DMS79 (cell line): ENCODE measurements at places on chromosomes 16 and 17.

DNA sequence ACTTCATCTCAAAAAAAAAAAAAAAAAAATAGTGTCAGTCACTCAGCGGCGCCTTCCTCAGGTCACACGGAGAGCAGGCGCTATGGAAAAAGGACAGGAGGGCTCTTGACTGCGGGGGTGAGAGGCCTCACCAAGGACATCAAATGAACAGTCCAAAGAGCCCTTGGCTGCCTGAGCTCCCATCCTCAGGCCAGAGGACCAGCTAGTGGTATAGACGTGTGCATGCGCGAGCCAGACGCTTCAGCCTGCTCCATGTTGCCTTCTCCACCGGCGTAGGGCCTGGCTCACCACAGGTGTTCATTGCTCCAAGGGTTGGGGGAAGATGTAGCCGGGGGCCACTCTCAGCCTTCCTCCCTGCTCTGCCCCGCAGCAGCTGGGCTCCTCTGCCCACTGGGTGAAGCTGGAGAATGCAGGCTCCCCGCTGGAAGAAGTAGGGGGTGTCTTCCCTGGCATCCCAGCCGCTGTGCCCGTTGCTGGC, 65.8 kb upstream of the PLCG2 start:
- no peak for DNase-seq

GRCh38 chr16:55370762-55371482, 46.9 kb downstream of the IRX6 start:
- no peak for DNase-seq

GRCh38 chr17:43702637-43703036, 40.9 kb upstream of the MEOX1 start:
- DNase-seq = no peak

DNA sequence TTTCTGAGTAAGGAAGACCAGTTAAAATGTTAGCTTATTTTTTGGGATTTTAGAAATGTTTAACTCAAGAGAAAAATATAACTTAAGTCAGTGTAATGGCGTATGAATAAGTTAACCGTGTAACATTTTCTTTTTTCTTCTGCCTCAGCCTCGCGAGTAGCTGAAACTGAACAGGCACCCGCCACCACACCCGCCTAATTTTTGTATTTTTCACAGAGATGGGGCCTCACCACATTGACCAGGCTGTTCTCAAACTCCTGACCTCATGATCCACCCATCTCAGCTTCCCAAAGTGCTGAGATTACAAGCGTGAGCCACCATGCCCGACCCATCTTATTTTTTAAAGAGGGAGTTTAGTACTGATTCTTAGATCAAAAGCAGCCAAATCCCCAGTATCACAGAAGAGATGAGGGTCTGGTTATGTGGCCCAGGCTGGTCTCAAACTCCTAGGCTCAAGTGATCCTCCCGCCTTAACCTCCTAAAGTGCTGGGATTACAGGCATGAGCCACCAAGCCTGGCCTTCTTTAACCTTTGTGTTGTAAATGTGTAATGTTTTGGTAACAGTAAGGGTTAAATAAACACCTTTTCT, 16.8 kb downstream of the PITPNC1 start:
- no peak for DNase-seq

GRCh38 chr16:14249291-14250032, 178.3 kb downstream of the MRTFB start:
- DNase-seq = no peak

- no peak for DNase-seq
These were observed 47.8 kb downstream of the PITPNM3 start for GRCh38 chr17:6508519-6509030.

- no peak for DNase-seq
These were observed 199.5 kb downstream of the SNX29 start for GRCh38 chr16:12176051-12176450.

DNA sequence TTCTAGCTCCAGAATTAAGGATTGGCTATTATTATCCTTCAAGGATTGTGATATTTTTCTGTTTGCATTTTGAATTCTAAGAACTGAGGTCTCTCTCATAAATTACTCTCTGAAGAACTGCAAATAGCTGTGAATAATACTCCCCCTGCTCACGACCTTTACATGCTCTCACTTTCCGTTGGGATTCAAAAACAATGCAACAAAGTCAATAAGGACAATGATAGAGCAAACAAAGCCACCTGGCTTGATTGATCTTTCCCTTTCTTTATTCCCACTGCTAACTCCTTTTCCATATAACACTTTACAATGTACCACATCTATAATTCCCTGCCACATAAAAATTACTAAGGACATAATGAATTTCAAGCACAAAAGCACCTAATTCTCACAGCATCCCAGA, 523.0 kb upstream of the CA10 start:
- DNase-seq = no peak

DNA sequence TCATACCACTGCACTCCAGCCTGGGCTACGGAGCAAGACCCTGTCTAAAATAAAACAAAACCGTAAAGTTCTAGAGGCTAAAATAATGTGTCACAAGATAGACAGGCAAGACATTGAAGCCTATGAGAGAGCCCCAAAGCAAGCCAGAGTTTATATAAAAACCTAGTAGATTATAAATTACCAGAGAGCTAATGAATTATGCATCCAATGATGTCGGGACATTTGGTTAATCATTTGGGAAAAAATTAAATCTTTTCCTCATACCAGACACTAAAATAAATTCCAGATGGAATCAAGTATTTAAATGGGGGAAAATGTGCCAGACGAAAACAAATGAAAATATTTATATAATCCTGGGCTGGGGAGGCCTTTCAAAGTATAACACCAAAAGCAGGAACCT, 24.2 kb downstream of the CCDC40 start:
- DNase-seq = no peak

DNA sequence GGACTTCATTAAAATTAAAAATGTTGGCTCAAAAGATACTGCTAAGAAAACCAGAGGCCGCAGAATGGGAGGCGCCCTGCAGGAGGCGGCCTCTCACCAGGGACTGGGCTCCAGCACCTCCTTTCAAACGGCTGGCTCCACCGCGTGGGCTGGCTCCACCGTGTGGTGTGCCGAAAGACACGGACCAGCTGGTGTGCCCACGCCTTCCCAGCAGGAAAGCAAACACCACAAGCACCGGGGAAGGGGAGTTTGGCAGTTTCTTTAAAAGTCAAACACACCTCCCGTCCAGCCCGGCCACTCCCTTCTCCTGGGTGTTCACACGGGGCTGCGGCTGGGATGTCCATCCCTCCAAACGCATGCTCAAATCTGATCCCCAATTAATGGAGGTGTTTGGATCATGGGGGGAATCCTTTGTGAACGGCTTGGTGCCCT, 13.9 kb downstream of the HAGH start:
- no peak for DNase-seq

DNA sequence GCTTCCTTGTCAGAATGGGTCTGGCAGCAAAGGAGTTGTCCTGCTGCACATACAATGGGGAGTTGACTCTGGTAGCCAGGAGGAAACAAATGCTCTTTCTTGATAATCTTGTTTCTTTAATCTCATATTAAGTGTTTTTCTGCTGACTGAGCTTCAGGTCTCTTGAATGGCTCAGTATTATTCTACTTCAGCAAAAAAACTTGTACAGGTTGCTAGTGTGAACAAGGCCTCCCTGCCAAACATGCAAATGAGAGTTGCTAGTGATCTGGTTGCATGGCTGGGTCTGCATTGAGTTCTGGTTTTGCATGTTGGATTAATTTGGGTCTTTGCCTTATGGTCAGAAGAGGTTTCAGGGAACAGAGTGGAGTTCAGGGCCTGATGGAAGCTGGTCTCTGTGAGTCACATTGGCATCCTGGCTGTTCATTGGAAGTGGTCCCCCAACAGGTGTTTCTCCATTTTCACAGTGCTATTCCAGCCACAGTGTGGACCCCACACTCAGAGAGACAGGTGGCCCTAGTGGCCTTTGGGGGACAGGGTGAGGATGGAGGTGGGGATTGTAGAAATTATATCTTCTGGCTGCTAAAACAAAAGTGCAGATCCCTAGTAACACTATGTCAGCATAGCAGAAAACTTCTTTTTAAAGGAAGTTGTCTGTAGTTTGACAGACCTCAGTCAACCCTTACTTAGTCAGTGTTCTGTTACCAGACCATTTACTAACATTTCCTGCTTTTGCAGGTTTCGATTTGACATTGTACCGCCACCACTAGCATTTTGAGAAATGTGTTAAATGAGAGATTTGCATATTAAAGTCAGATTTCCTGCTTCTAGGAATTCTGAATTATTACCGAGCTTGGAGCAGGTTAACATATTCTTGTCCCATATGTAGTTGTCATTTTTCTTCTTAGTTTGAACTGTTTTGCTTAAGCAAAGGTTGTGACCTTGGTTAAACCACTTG, 47.1 kb downstream of the EPN2 start:
- no peak for DNase-seq

DNA sequence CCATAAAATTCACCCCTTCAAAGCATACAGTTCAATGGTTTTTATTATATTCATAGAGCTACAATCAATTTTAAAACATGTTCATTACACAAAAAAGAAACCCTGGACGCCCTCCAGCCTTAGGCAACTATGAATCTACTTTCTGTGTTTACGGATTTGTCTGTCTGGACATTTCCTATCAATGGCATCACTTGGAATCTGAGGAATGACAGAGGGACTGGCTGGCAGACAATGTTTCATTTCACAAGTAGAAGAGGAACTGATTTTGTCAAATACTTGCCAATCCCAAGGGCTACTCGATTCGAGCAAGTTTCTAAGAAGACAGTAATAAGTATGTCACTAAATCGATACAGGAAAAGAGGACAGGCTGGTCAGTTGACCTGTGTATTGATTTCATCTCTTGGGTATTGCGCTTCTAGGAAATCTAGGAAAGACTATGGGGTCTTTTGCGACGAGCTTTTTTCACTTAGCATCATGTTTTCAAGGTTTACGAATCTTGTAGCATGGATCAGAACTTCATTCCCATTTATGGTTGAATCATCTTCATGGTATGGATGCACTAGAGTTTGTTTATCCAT, 56.6 kb downstream of the RGS9 start:
- DNase-seq = no peak
